ENCODE measurements at places on chromosomes 4 and X.

GRCh38 chrX:101206471-101206870, 13.1 kb upstream of the DRP2 start:
- no peak for DNase-seq

GRCh38 chr4:143514497-143514896, 995 bp downstream of the SMARCA5 start:
- peak; percentile 77 for DNase-seq

- peak; percentile 22 for DNase-seq
These were observed 6.3 kb downstream of the MEPE start for GRCh38 chr4:87838890-87839591.

DNA sequence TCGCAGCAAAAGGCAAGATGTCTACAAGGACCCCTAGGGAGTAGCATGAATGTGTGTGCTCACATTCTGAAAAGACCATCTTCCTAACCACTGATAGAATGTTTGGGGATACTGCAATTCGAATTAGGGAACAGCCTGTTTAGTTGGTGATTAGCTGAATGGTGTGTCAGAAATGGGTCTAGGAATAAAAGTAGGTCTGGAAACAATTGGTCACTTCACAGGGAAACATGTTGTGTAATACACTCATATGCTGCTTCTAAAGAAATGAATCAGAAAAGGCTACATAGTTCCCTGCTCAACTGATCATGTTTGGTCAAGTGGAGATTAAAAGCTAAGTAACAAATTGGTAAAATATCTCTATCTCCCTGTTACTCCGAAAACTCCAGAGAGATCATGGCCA, 2362.4 kb upstream of the TENM3 start:
- DNase-seq: no peak

DNA sequence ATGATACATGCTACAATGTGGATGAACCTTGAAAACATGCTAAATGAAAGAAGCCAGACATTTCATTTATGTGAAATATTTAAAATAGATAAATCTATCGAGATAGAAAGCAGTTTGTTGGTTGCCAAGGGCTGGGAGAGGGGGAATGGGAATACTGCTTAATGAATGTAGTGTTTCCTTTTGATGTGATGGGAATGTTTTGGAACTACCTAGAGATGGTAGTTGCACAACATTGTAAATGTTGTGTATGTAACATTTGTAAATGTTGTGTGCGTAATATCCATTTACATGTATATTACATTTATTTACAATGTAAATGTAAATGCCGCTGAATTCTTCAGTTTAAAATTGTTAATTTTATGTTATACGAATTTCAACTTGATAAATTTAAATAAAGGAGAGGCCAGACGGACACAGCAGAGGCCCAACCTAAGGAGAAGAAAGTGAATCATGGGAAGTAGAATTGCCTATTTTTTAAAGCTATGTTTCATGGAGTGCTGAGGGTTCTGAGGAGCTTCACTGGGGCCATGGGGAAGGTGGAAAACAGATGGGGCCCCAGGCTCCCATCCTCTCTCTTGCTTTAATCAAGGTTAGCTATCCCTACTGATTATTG, 60.0 kb upstream of the TEX13D start:
- DNase-seq: no peak

DNA sequence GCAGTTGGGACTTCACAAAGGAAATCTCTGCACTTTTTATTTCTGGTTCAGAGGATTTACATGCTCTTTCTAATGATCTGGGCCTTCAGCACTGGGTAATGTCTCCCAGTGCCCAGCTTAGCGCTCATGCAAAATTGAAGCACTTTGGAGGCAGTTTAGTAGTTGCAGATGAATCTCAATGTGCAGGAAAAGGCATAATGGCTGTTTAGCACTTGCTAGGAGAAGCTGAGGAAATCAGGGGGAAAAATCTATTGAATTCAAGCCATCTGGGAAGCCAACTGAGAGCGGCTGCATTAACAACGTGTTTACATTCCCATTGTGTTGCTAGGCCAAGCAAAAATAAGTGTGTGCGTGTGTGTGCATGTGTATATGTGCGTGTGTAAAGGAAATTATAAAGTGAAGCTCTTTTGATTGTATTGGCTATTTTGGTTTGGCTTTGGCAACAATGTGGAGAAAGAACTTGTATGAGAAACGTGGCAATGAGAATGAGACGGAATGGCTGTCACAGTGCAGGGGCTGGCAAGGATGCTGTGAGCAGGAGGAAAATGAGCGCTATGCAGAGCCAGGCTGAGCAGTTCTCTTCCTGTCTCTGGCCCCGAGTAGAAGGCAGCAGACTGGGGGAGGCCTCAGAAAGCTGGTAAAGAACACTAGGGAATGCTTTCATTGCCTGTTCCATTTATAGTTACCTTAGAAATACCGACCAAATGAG, 231.5 kb downstream of the UNC5C start:
- DNase-seq: no peak

DNA sequence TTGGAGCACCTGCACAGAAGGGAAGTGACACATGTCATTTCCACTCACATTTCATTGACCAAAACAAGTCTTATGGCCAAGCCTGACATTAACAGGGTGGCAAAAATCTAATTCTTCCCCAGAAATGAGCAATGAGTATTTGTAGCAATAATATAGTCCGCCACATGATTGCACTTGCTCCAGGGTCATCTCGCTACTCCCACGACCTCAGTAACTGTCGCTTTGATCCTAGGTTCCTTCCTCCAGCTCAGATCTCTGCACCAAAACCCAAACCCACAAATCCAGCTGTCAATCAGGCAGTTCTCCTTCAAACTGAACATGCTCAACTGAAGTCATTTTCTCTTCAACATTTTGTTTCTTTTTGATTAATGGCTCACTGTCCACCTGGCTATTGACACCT, 25.2 kb upstream of the PTTG2 start:
- no peak for DNase-seq

GRCh38 chrX:66602381-66602938, 36.4 kb downstream of the EDA2R start:
- DNase-seq: no peak

DNA sequence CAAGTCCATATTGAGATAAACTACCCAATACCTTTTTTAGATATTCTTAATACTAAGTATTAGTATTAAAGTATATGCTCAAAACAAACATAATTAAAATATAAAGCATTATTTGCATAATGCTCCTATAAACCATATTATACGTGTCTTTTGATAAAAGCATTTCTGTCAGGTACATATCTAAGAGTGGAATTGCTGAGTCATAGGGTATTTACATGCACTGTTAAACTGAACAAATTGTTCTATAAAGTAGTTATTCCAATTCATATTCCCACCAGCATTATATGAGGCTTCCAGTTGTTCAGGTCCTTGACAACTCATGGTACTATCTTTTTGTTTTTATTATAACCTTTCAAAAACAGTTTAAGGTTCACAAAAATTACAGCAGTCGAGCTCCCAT, 114.2 kb downstream of the FGF16 start:
- DNase-seq: no peak

GRCh38 chr4:88225232-88226105, 58.9 kb downstream of the PPM1K start:
- no peak for DNase-seq

Measured in glutamatergic neuron (in vitro differentiated cells).